ENCODE measurements at places on chromosomes 2 and 18. TPM values are rescaled to one million over a fixed set of nuclear protein-coding genes. Genes with fewer than 3 reads are reported as not detected.

Gene RBM44
- polyA plus RNA-seq = 0.34 TPM

Gene ZEB2
- 92.6 TPM for polyA plus RNA-seq

Gene KCTD18
- polyA plus RNA-seq = 14.1 TPM

Gene MTIF2
- polyA plus RNA-seq = 20.9 TPM

Gene SLC5A7
- 0.03 TPM for polyA plus RNA-seq

Gene CAD
- 15.9 TPM for polyA plus RNA-seq

Gene RGPD4
- polyA plus RNA-seq = not detected

Gene ABCG8
- polyA plus RNA-seq = 0.12 TPM

Data from adipose tissue (tissue), 3 donors.